SJCRH30 (cell line): ENCODE measurements at places on chromosomes 11 and 22.

DNA sequence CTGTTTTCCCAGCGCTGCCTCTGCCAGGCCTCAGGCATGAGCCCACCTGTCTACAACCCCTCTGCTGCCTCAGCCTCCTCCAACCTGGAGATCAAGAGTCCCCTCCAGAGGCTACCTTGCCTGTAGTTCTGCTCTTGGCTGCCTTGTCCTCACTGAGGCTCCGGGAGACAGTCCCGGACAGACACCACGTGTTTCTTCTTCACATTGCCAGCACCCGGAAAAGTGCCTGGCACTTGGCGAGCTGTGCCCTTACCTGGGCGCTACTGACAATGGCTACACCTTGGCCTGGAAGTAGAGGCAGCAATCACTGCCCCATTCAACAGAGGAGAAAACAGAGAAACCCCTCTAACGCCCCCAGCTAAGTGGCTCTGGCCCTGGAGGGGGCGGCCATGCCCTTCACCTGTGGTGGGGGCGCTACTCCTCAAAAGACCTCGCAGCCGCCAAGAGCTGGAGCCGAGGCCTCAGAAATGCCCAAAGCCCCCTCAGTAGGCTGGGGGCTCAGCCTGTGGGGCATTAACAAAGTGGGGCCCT, 3.0 kb upstream of the NAP1L4 start:
- no peak for DNase-seq

- no peak for DNase-seq
These were observed 33.9 kb upstream of the TCF20 start for GRCh38 chr22:42304324-42304790.

DNA sequence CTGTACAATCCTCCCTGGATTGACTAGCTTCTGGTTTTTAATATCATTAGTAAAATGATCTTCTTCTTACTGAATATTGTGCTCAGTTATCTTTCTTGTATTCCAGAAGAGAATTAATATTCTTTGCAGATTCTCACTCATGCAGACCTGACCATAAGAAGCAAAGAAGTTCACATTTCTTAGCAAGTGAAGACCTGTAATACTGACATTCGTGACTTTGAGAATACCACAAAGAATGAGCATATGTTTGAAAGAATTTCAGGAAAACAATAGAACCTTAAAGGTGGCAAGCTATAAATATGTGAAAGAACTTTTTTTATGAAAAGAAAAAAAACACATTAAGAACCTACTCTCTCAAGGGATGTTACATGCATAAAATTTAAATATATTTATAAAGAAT, 371.6 kb downstream of the JRKL start:
- DNase-seq, result no peak

- DNase-seq, result no peak
These were observed 286.4 kb downstream of the CADM1 start for GRCh38 chr11:115217726-115218311.

GRCh38 chr11:975827-976226, 50.2 kb downstream of the AP2A2 start:
- no peak for DNase-seq

DNA sequence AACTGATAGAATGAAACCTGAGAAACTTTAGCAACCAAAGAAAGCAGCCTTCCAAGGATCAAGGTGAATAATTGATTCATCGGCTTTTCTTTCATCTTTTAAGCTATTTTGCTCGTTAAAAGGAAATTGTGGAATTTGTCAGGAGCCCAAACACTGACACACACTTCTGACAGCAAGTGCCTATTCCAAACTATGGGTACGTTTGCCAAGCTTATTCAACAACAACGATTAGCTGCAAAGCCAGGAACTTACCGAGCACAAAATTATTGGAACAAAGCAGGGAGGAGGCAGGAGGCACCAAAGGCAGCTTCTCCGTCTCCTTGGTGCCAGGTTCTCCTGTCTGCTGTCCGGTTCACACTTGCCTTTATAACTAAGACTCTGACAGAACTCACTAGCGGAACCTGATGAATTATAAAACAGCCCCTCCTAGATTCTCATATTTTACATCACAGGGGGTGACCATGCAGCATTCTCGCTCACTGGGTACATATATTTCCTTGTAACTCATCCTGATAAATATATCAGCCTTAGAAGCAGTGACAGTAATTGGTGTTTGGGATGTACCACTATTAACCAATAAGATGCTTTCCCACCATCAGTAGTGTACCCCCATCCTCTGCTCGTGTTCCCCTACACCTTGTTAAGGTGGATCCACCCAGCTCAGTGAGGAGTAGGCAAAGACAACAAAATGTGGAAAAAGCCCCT, 395.9 kb upstream of the CCDC90B start:
- no peak for DNase-seq

DNA sequence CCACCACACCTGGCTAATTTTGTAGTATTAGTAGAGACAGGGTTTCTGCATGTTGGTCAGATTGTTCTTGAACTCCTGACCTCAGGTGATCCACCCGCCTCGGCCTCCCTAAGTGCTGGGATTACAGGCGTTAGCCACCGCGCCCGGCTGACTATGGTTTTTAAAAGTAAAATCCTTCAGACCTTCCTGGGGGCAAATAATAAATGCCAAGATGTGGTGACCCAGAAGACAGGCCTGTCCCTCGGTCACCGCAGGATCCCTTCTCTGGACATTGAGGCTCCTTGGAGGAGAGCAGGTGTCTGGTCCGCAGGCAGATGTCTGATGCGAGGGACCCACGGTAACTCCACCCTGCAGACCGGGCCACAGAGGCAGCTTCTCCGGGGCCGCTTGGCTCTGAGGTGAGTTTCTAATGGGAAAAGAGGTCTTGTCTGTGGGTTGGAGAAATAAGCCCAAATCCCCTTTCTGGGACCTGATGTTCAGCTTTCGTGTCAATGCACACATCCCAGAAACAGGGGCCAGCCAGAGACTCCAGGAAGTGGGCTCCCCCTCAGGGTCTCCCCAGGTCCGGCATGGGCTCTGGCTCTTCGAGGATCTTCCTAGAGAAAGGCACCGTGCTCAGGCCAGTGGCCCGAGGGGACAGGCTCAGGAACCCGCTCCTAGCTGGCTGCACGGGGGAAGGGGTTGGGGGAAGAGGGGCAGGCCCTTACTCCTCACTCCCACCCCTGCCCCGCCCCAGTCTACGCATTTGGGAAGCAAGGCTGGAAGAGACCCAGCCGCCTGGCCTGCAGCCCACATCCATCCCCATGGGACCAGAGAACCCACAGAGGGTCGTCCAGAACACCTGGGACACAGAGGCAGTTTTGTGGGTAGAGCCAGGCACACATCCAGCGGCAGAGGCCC, 100.6 kb downstream of the WNT7B start:
- DNase-seq, result no peak

DNA sequence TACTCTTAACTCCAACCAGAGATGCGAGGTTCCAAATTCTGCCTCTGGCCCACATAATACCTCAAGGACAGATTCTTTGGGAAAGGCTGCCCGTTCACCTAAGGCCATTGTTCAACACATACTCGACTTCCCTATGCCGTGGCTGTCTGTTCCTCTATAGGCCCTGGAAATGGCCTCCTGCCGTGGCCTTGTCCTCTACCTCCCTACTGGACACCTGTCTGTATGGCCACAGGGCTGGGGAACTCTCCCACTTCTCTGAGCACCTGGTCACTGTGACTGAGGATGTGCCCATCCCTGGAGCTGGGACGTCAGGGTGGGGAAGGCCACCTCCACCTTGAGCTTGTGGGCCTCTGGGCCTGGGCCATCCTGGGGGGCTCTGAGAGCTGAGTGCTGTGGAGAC, 340.5 kb upstream of the B3GAT1 start:
- DNase-seq, result no peak

DNA sequence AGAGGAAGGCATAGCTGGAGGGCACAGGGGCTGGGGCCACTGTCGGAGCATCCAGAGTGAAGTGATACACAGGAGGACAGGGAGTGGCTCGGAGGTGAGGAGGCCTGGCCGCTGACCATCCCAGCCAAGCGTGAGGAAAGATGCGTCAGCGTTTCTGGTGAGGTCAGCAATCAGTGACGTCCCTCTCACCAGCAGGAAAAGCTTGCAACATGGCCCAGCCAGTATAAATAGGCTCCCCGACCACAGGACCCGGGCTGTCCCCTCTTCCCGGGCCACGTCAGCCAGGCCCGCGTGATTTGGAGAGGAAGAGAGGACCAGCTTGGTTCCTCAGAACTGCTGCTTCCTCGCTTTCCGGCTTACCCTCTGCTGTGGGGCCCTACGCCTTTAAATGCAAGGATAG, 4.2 kb upstream of the OSM start:
- no peak for DNase-seq

DNA sequence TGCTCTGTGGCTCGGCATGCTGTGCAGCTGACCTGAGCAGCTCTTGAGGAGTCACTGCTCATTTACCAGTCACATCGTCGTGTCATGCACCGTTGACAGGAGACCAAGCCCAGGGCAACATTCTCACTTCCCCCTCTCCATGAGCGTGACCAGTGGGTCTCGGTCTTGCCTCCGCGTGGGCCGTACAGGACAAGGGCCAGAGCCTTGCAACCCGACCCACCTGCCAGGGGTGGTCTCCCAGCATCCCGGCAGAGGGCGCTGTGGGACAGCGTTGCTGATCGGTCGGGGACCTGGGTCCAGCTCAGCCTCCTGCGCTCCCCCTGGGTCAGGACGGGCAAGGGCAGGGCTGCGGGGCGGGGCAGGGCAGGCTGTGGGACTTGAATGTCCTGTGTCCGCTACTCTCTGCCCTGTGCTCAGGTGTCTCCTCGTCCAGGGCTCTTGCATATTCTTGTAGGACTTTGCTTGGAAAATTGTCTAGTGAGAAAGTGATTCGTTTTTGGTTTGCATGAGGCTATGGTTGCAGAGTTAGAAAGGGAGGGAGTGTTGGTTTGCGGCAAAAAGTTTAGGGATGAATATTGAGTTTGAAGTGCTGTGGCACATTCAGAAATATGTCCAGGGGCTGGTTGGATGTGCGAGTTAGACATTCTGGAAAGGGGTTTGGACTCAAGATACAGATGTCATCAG, 16.2 kb downstream of the EIF4G2 start:
- peak; percentile 94 for DNase-seq

DNA sequence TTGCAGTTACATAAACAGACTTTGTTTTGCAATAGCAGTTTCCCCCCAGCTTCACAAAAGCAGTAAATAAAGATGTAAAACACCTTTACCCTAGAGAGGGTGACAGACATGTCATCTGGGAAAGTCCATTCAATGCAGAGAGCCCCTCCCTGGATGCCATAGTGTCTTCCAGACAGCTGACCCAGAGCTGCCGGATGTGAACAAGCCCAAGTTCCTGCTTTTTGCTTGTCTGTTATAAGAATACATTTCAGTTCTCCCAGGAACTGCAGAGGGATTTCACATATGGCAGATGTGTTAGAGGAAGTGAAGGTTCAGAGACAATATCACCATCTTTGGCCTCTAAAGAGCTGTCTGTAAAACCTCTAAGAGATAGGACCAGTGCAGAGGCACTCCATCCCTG, 48.9 kb downstream of the RELT start:
- no peak for DNase-seq

DNA sequence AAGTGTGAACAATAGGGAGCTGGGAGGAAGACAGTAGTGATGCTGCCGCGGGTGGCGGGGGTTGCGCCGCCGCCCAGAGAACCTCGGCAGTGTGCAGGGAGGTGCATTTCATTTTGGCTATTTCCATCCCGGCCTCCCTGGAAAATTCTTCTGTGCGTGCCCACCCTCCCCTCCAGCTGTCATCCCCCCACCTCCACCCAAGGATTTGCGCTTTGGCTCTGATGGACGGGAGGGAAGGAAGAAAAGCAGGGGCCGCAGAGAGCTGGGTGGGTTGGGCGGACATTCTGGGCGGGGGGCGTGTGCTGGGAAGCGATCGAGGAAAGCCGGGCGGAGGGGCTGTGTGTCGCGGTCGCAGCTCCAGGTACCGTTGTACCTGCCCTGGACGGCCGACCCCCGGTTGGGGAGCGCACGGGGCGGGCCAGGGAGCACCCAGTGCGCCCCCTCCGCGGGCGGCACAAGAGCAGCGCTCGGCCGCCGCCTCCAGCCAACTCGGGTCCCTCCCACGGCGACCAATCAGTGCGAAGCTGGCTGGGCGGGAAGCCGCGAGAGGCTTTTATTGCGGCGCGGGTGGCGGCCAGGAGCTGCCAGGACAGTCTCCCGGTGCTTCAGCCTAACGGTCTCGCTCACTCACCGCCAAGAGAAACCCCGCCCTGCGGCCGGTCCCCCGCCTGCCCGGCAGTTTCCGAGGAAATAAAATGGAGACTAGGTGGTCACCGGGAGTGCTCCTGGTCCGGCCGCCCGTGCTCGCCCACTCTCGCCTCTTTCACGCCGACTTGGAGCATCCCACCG, 1.6 kb downstream of the NCAM1 start:
- peak; percentile 86 for DNase-seq

- no peak for DNase-seq
These were observed 50.4 kb downstream of the ADM start for GRCh38 chr11:10355257-10355661.

GRCh38 chr11:32279672-32280071, 155.7 kb downstream of the WT1 start:
- DNase-seq, result no peak

- no peak for DNase-seq
These were observed 155.1 kb downstream of the LDLRAD3 start for GRCh38 chr11:36098853-36099375.

- no peak for DNase-seq
These were observed 8.9 kb upstream of the PRR5 start for GRCh38 chr22:44693145-44693544.

- no peak for DNase-seq
These were observed 24.6 kb downstream of the RASD2 start for GRCh38 chr22:35564975-35565867.

DNA sequence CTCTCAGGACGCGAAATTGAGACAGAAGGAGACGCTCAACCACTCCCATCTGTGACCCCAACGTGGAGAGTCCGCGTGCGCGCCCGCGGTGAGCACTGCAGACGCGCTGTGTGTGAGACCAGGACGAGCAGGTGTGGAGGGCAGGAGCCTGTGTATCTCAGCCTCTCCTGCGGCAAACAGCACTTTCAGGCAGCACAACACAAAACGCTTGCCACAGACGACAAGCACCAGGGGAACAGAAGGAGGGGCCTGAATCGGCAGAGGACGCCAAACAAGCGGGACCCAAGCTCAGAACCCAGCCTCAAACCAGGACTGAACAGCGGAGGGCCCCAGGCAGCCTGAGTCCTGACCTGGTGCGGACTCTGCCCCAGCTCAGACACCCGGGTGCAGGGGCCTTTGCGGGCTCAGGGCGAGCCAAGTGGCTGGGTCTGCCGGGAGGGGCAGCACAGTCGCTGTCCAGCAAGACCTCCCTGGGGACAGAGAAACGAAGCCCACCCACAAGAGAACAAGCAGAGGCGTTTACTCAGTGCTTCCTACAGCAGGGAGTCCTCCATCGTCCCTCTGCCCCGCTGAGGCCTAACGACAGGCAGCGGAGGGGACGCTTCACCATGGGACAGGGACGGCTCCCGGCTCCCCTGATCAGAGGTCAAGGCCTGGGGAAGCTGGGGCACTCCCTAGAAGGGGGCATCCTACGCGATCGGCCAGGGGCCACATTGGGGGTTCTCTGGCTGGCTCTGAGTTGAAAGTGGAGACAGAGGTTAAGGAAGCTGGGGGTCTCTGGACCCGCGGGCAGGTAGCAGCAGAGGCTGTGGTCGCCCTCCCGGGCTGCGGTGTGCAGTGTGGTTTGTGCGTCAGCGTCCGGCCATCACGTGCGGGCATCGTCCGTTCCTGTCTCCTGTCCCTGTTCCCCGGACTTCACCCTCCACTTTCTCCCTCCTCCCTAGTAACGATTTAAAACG, 560.8 kb downstream of the BRD1 start:
- DNase-seq, result peak; percentile 1

- DNase-seq, result no peak
These were observed 7.4 kb upstream of the VWCE start for GRCh38 chr11:61302550-61302949.

- DNase-seq, result no peak
These were observed 10.7 kb upstream of the SESN3 start for GRCh38 chr11:95241681-95242081.

- DNase-seq, result no peak
These were observed 473.4 kb downstream of the SOX6 start for GRCh38 chr11:15882876-15883454.
